B cell (primary cell): ENCODE measurements at places on chromosomes 6 and 20.

DNA sequence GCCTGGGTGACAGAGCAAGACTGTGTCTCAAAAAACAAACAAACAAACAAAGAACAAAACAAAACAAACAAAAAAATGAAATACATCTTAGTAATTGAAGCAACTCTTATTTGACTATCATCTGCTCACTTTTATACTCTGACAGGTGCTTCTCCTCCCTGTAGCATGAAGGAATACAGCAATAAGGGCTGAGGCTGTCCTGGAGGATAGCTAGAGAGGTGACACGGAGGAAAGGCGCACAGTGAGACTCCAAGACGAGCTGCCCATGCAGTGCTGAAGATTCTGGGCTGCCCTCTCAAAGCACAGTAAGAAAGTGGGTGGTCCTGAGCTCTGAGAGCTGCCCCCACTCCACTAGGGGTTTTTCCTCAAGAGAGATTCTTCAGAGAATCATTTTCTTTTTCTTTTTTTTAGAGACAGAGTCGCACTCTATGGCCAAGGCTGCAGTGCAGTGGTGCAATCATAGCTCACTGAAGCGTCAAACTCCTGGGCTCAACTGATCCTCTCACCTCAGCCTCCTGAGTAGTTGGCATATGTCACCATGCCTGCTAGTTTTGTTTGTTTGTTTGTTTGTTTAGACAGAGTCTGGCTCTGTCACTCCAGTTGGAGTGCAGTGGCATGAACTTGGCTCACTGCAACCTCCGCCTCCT lies 50.0 kb downstream of the OSTM1 start:
- no peak overlapping the region for H3K4me3 ChIP-seq
- DNase-seq, result no peak
- H3K36me3 ChIP-seq, result no peaks in the 10 kb centered on the region
- no peaks in the 10 kb centered on the region for H3K4me1 ChIP-seq
- H3K27ac ChIP-seq, result no peak overlapping the region
- H3K27me3 ChIP-seq, result no peaks in the 10 kb centered on the region

DNA sequence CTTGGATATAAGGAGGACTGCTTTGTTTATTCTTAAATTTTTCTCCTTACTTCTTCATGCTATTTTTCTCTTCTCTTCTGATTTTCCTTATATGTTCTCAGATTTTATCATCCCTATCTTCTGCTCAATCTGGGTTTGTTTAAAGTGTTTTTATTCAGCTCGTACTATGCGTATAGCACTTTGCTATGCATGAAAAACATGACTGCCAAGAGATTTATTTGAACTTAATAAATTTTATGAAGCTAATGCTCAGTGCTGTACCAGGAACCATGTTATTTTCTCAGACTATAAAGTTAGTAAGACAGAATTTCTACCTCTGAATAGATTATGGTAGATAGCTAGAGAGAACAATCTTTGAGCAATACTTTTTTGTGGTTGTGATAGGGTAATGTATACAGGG lies 305.9 kb downstream of the LAMA2 start:
- H3K36me3 ChIP-seq, result no peaks in the 10 kb centered on the region
- no peak overlapping the region for H3K4me3 ChIP-seq
- no peak overlapping the region for H3K27ac ChIP-seq
- H3K27me3 ChIP-seq, result no peaks in the 10 kb centered on the region
- no peak for DNase-seq
- H3K4me1 ChIP-seq, result no peaks in the 10 kb centered on the region

GRCh38 chr6:91580635-91581034 lies 993.8 kb upstream of the MAP3K7 start:
- no peak overlapping the region for H3K4me3 ChIP-seq
- H3K36me3 ChIP-seq, result no peaks in the 10 kb centered on the region
- H3K4me1 ChIP-seq, result no peaks in the 10 kb centered on the region
- no peak for DNase-seq

DNA sequence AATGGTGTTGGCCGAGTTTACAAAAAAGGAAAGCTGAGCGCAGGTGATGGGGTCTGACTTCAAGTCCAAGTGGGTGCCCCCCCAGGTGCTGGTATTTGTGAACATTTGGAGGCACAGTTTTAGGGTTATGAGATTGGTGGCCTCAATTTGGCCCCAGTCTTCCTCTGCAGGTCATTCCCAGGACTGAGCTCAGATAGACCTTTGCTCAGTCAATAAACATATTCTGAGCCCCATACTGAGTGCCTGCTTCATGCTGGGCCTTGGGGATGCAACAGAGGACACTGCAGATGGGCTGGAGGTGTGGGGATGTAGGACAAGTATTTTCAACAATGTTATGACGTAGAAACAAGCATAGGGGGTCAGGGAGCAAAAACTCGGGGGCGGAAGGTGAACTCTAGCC lies 33.5 kb downstream of the TGM3 start:
- no peak overlapping the region for H3K4me3 ChIP-seq
- no peaks in the 10 kb centered on the region for H3K36me3 ChIP-seq
- H3K27me3 ChIP-seq, result peaks cover 9% of the 10 kb centered on the region
- no peak overlapping the region for H3K27ac ChIP-seq

DNA sequence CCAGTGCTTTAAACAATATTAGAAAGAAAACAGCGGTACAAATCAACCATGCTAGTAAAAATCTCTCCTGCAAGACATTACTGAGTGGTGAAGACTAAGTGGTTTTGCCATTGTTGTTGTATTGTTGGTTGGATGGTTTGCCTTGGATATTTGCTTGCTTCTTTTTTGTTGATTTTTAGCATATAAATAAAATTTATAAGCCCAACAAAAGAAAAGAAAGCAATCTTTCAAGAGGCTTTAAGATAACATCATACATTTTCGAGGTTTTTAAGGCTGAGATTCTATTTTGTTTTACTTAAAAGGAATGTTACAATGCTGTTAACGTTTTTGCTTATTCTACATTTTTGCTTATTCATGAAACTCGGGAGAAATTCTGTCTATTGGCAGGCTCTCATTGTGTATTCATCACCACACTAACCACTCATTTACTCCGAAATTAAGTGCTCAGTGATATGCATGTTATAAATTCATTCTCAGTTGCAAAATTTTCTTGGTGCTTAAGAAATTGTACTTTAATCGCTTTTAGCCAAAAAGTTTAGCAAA lies 139.1 kb downstream of the LAMA2 start:
- H3K27me3 ChIP-seq, result no peaks in the 10 kb centered on the region
- DNase-seq, result no peak
- H3K4me3 ChIP-seq, result no peak overlapping the region
- H3K27ac ChIP-seq, result no peak overlapping the region
- H3K36me3 ChIP-seq, result no peaks in the 10 kb centered on the region
- no peaks in the 10 kb centered on the region for H3K4me1 ChIP-seq

DNA sequence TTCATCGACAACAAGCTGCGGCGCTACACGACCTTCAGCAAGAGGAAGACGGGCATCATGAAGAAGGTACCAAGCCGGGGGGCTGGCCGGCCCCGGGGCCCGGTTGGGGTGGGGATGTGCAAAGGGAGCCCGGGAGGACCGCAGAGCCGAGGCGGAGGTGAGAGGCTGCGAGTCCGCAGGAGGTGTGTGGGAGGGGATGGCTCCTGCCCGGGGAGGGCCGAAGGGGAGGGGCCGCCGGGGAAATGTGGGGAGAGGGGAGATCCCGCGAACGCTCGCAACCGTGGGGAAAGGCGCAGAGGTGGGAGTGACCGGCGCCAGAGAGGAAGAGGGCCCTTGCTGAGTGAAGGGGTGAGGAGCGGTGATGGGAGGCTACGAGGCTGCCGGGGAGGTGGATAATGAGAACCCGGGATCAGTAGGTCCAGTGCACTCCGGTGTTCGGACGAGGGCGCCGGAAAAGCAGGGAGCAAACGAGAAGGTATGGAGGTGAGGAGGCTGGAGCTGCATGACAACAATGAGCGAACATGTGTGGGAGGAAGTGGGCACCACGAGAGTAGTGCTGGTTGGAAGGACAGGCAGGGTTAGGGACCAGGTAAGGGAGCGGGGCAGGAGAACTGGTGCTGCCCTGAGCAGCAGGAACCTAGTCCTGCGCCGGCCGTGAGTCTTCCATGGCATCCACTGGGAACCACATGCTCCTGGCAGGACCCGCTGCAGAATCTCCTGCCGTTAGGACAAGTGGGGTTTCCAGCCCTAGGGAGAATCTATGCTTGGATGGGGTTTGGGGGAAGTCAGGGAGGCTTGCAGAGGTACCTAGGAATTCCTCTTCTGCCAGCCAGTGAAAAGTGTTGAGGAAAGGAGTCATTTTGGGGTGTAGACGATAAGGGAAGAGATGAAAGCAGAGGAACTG lies 1.3 kb downstream of the SRF start:
- peak overlapping the region; percentile 90 for H3K27ac ChIP-seq
- no peaks in the 10 kb centered on the region for H3K27me3 ChIP-seq
- H3K4me3 ChIP-seq, result peak overlapping the region; percentile 66
- peaks cover 19% of the 10 kb centered on the region for H3K36me3 ChIP-seq
- H3K4me1 ChIP-seq, result peaks cover 49% of the 10 kb centered on the region

DNA sequence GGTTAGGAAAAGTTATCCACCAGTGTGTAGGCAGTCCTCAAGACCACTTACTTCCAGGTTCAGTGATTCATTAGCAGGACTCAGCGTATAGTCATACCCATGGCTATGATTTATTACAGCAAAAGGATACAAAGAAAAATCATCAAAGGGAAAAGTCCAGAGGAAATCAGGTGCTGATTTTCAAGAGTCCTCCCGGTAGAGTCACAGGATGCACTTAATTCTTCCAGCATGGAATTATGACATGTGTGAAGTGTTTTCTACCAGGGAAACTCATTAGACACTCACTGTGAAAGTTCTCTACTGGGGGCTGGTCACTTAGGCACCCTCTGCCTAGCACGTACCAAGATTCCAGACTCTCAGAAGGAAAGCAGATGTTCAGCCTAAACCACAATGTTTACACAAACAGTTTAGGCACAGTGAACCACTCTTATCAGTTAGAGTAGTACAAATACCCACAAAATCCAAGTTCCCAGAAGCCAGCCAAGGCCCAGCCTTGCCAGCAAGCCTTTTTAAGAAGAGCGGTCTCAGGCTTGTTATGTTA lies 10.2 kb downstream of the WFDC3 start:
- DNase-seq, result no peak
- no peaks in the 10 kb centered on the region for H3K27me3 ChIP-seq
- peaks cover 10% of the 10 kb centered on the region for H3K4me1 ChIP-seq
- H3K36me3 ChIP-seq, result no peaks in the 10 kb centered on the region
- no peak overlapping the region for H3K4me3 ChIP-seq

- no peak for DNase-seq
- peaks cover 14% of the 10 kb centered on the region for H3K27me3 ChIP-seq
- H3K4me1 ChIP-seq, result no peaks in the 10 kb centered on the region
- H3K36me3 ChIP-seq, result no peaks in the 10 kb centered on the region
- no peak overlapping the region for H3K4me3 ChIP-seq
- H3K27ac ChIP-seq, result no peak overlapping the region
These were observed 170.7 kb upstream of the KCNK16 start for GRCh38 chr6:39493174-39493573.

GRCh38 chr20:11511821-11512220 lies 405.9 kb upstream of the BTBD3 start:
- H3K27ac ChIP-seq, result no peak overlapping the region
- no peaks in the 10 kb centered on the region for H3K4me1 ChIP-seq
- no peak overlapping the region for H3K4me3 ChIP-seq
- no peak for DNase-seq
- no peaks in the 10 kb centered on the region for H3K36me3 ChIP-seq

- peak; percentile 38 for DNase-seq
- H3K4me3 ChIP-seq, result no peak overlapping the region
- H3K36me3 ChIP-seq, result no peaks in the 10 kb centered on the region
- no peaks in the 10 kb centered on the region for H3K27me3 ChIP-seq
These were observed 12.1 kb downstream of the LGSN start for GRCh38 chr6:63307581-63308246.

DNA sequence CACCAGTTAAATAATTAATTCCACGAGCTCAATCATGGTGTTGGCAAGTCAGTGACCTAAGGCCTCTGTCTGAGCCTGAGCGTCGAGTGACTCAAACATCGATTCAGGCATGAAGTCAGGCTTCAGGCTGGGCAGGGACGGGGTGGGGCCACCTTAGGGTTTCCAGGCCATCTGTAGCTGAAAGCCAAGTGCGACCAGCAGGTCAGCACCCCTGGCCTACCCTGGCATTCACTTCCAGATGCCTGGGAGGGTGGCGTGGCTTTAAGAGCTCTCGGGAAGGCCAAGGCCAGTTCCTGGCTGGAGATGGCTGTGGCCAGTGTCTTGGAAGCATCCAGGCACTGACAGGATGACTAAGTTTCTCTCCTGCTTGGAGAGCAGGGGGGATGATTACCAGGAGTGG lies 113.4 kb downstream of the DACT2 start:
- H3K27ac ChIP-seq, result no peak overlapping the region
- DNase-seq, result no peak
- no peaks in the 10 kb centered on the region for H3K36me3 ChIP-seq
- H3K4me3 ChIP-seq, result no peak overlapping the region
- H3K27me3 ChIP-seq, result no peaks in the 10 kb centered on the region

- no peaks in the 10 kb centered on the region for H3K36me3 ChIP-seq
- H3K27me3 ChIP-seq, result peaks cover 4% of the 10 kb centered on the region
- DNase-seq, result peak; percentile 62
- H3K4me3 ChIP-seq, result no peak overlapping the region
These were observed 229.4 kb downstream of the TBC1D7 start for GRCh38 chr6:13098793-13099570.
